ENCODE measurements at places on chromosomes 6 and 20. TPM values are rescaled to one million over a fixed set of nuclear protein-coding genes. Genes with fewer than 3 reads are reported as not detected.

The MBOAT1 gene
- total RNA-seq = 6.4 TPM

The VGLL2 gene
- total RNA-seq = not detected

The SLC32A1 gene
- total RNA-seq = not detected

The PRICKLE4 gene
- total RNA-seq = not detected

The UBD gene
- total RNA-seq = 0.50 TPM

The FKBP1A gene
- total RNA-seq = 282 TPM

The RNF182 gene
- not detected for total RNA-seq

The OPRM1 gene
- not detected for total RNA-seq

The CYP39A1 gene
- not detected for total RNA-seq

The RIPOR2 gene
- 88.3 TPM for total RNA-seq

The SIRPB2 gene
- total RNA-seq = not detected

The SRC gene
- 2.4 TPM for total RNA-seq

The ZBTB12 gene
- 1.8 TPM for total RNA-seq

The TGM3 gene
- not detected for total RNA-seq

The WFDC10B gene
- not detected for total RNA-seq

The OSTM1 gene
- total RNA-seq = 7.2 TPM

The SPAG4 gene
- total RNA-seq = 11.8 TPM

The GJA1 gene
- total RNA-seq = not detected

The MOXD1 gene
- not detected for total RNA-seq

The TULP4 gene
- 18.4 TPM for total RNA-seq

The HCK gene
- total RNA-seq = not detected

The PSORS1C2 gene
- total RNA-seq = not detected

The SAMD3 gene
- total RNA-seq = 8.7 TPM

The FAM217B gene
- total RNA-seq = 17.6 TPM

The BTN1A1 gene
- 0.11 TPM for total RNA-seq

The NRSN1 gene
- not detected for total RNA-seq

The HLA-DRB1 gene
- total RNA-seq = 21.8 TPM

The LAMA5 gene
- total RNA-seq = 0.76 TPM

The UST gene
- 1.2 TPM for total RNA-seq

The WFDC12 gene
- total RNA-seq = not detected

The FABP7 gene
- total RNA-seq = not detected

The ECT2L gene
- total RNA-seq = not detected

The SMPDL3A gene
- not detected for total RNA-seq

The GGT7 gene
- total RNA-seq = 14.2 TPM

The PRDM1 gene
- 24.7 TPM for total RNA-seq

The SLC17A1 gene
- total RNA-seq = not detected

The PAX1 gene
- total RNA-seq = not detected

The NINL gene
- total RNA-seq = 4.1 TPM

The LGSN gene
- not detected for total RNA-seq

The ZNF512B gene
- total RNA-seq = 8.6 TPM

The LY6G6D gene
- not detected for total RNA-seq

The GPR6 gene
- total RNA-seq = not detected

The ULBP3 gene
- 0.47 TPM for total RNA-seq

The TRIM31 gene
- not detected for total RNA-seq

The OR2H1 gene
- total RNA-seq = not detected

The C20orf141 gene
- not detected for total RNA-seq

The TLDC2 gene
- total RNA-seq = not detected

The ADGB gene
- total RNA-seq = not detected

The C20orf202 gene
- total RNA-seq = not detected

The PTK7 gene
- total RNA-seq = 3.8 TPM

The FOXQ1 gene
- total RNA-seq = not detected

The HDGFL1 gene
- total RNA-seq = not detected

The PGC gene
- not detected for total RNA-seq
